ENCODE measurements at places on chromosomes 4 and X. TPM values are rescaled to one million over a fixed set of nuclear protein-coding genes. Genes with fewer than 3 reads are reported as not detected.

- DNase-seq: no peak
Measured at GRCh38 chr4:185096032-185096653, 46.9 kb upstream of the SLC25A4 start.

- DNase-seq: no peak
Measured at GRCh38 chr4:74039315-74039763, 850 bp upstream of the CXCL3 start.

GRCh38 chr4:116847616-116848015 lies 237.8 kb downstream of the TRAM1L1 start:
- DNase-seq: no peak

GRCh38 chr4:21656832-21657231 lies 291.7 kb downstream of the KCNIP4 start:
- DNase-seq: no peak

DNA sequence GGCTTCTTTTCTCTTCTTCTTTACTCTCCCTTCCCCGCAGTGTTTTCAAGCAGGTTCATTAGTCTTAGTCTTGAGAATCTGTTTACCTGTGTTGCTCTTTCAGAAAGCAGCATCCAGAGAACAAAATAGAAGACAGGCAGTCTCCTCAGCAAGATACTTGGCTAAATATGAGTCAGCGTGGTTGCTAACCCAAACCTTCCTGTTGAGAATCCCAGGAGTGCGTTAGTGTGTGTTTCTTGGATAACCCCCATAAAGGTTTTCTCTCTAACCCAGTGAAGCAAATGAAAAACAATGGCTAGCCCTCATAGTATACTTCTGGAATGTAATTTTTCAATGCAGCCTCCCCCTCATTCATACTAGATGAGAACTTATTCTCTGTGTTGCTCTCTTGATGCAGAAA lies 41.1 kb downstream of the BMPR1B start:
- no peak for DNase-seq

CABS1 gene
- total RNA-seq: not detected

QRFPR gene
- total RNA-seq: 0.78 TPM
